ENCODE measurements at places on chromosomes 7 and 10. TPM values are rescaled to one million over a fixed set of nuclear protein-coding genes. Genes with fewer than 3 reads are reported as not detected.

DNA sequence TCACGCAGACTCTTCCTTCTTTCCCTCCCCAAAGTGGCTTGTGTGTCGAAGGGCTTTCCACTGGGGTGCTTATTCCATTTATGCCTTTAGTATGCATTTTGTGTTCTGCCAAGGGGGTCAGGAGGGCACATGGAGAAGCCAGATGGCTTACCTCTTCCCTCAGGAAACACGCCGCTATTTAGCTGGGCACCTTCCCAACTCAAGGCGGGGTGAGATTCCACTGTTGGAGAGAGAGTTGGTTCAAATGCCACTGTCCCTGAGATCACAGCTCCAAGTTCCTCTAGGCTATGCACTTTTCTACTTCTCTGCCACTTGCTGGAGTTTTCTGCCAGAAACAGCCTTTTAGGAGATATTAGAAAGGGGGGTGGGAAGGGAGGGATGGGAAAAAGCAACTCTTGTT lies 1091.8 kb downstream of the LRMDA start:
- DNase-seq: peak; percentile 78

GRCh38 chr10:118290471-118290995 lies 51.6 kb downstream of the FAM204A start:
- no peak for DNase-seq

DNA sequence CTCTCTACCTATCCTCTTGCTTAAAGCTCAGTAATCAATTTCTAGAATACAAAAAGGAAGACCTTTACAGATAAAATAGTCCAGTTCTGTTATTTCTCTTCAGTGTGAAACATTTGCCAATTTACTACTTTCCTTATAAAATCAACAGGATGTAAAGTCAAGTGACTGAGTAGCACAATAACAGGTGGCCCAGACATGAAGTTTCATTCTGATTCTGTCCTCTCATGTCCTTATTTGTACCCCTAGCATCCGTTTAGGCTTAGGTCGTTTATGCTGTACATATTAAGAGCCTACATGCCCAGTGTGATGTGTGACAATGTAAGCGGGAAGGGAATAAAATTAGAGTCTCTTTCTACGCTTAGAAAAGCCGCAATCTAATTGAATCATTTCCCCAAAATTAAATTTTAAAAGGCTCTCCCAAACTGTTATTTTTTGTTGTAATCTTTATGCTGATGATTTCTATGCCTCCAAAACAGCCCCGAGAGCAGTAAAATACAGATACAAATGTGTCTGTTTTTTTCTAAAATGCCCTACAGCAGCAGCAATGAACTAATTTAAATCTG lies 29.1 kb downstream of the EPC1 start:
- no peak for DNase-seq

DNA sequence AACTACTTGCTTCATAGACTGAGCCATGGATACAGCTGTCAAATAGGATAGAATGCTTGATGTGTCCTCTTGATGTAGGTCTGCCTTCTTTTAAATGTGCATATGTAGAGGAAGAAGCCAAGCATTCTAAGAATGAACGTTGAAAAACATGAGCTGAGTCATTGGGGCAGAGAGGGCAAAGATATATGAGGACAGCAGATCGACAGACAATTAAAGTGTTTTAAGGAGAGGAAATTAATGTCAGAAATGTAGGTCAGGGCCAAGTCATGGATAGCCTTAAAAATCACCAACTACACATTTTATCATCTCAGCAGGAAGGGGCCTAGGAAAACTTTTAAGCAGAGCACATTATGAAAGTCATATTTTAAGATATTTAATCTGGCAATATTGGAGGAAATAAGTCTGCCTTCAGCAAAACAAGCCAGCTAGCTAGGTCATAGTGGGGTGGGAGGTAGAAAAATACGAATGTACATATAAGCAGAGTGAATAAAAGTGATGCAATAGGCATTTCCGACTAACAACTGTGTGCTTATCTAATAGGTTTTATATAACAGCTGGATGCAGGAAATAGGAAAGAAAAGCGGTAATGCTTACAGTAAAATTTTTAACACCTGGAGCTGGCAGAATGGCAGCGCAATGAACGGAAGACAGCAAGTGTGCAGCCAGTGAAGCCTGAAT lies 638.3 kb upstream of the TPK1 start:
- no peak for DNase-seq

DNA sequence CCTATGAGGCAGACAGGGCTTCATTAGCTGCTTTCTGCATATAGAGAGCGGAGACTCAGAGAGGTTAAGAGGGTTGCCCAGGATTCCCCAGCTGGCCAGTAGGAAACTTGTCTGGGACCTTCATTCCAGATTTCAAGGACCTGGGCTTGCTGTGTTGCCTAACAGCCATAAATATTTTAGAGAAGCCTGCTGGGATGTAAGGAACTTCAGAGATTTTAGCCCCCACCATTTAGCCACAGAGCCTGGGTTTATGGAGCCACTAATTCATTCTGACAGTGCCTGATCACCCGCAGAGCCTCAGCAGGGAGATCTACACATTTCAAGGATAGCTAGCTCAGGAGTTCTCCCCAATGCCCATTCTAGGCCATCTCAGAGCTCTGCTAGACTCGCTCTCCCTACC lies 56.6 kb upstream of the TRUB1 start:
- DNase-seq: no peak

The TMEM243 gene
- total RNA-seq: 26.9 TPM

- DNase-seq: peak; percentile 83
These were observed 627 bp upstream of the FLNC start for GRCh38 chr7:128829391-128830166.

DNA sequence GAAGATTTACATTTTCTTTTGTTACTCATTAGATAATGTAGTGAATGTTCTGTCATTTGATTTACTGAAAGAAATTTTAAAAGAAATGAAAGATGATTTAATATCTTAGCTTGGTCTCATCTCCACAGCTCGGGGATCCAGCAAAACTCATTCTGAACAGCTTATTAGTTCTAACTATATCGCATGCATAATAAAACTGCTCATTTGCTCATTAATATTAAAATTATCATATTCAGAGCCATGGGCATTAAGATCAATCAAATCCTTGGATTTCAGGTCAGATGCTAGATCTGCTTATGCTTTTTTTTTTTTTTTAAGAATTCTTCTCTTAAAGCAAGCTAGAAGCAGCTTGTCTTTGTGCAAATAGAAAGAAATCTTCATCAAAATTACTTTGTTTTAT lies 246.1 kb downstream of the FOXP2 start:
- DNase-seq: no peak

The ZNF248 gene
- 44.2 TPM for total RNA-seq

DNA sequence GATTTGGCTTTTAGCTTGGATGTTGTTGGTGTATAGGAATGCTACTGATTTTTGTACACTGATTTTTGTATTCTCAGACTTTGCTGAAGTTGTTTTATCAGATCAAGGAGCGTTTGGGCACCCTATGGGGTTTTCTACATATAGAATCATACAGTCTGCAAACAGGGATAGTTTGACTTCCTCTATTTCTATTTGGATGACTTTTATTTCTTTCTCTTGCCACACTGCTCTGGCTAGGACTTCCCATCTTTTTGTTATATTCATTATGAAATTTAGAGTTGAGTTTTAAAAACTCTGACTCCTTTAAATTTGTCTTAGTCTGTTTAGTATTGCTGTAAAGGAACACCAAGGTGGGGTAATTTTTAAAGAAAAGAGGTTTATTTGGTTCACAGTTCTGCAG lies 4.7 kb downstream of the ZNF786 start:
- no peak for DNase-seq

GRCh38 chr10:13047529-13048206 lies 46.2 kb upstream of the CCDC3 start:
- no peak for DNase-seq

The CALML5 gene
- total RNA-seq: not detected

DNA sequence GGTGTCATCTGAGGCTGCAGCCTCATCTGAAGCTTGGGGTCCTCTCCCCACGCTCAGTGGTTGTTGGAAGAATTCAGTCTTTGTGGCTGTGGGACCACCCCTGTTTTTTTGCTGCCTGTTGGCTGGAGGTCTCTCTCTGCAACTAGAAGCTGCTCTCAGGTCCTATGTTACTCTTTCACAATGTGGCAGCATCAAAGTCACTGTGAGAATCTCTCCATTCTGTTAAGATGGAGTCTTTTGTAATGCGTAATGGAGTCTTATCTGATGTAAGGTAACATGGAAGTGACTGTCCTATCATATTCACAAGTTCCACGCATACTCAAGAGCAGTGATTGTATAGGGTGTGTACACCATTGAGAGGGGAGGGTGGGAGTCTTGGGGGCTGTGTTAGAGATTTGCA lies 24.9 kb downstream of the TSPAN13 start:
- no peak for DNase-seq

The SPDYE16 gene
- not detected for total RNA-seq

DNA sequence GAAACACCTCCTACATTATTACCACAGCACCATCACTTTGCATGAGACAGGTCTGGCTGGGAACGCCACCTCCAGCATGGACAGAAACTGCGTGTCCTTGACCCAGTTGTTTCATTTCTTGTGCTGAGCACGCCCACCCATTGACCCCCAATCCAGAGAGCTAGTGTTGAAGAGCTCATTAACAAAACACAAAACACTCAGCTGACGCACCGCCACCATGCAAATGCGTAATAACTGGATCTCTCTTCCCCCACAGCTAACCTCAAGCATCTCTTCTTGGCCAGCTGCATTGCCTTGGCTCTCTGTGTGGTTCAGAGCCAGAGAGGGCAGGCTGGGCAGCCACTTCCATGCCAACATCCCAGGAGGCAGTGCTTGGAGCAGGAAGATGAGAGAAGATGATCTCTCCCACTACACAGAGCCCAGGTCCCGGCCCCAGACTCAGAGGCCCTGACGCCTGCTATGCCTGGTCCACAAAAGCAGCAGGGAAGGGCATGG lies 173.5 kb downstream of the PLXNA4 start:
- DNase-seq: peak; percentile 91

The SLC18A3 gene
- 0.16 TPM for total RNA-seq

The LBX1 gene
- total RNA-seq: not detected

GRCh38 chr7:8109196-8110022 lies 140.8 kb downstream of the GLCCI1 start:
- DNase-seq: no peak

GRCh38 chr10:88138319-88138848 lies 275.0 kb downstream of the PTEN start:
- DNase-seq: no peak

The NAT16 gene
- not detected for total RNA-seq

DNA sequence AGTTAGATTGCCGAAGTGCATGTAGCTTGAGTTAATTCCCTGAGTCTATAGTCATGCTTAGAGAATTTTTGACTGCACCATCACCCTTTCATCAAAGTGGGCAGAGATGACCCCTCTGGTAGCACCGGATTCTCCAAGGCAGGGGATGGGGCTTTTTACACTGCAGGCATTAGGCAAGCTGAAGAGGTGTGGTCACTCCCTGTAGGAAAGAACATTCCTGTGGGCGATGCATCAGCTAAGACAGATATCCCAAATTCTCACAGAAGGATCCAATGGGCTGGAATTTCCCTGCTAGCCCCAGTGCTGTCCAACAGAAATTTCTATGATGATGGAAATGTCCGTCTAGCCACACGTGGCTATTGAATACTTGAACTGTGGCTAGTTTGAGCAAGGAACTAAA lies 118.2 kb downstream of the ADAM12 start:
- no peak for DNase-seq

The AKR1C4 gene
- total RNA-seq: not detected

DNA sequence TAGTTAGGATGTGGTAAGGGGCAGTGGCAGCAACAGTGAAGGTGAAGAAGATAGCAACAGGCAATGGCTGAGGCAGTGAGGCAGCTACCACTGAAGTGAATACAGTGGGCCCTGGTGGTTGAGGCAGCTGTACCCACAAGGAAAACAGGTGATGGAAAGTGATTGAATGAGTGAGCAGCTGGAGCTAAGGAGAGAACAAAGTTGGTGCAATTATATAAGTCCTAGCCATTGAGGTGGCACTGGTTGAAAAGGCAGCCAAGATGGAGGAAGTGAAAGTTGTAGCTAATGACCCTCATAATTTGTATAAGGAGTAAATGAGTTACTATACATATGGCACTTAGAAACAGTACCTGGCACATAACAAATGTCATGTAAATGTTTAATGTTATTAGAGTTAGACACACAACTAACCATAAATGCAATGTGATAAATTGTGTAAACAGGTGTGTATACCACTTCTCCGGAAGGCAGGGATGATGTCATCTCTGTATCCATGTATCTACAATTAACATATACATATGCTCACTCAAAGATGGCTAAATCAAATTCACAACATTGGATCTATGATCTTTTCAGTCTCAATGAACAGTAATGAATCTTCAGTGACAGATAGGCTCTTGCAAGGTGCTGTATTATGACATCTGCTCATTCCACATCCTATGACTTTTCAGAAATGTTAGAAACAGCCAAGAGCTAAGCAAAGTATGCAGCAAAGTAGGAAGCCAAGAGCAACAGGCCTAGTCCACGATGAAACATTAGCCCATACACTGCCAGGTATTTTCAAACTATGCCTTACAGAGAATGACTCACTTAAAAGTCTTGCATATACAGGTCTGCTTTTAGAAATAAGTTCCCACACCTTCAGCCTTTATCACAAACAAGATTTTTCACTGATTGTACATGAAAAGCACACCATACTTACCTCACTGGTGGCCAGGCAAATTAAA lies 10.7 kb downstream of the XPNPEP1 start:
- no peak for DNase-seq

The SPACDR gene
- total RNA-seq: not detected

DNA sequence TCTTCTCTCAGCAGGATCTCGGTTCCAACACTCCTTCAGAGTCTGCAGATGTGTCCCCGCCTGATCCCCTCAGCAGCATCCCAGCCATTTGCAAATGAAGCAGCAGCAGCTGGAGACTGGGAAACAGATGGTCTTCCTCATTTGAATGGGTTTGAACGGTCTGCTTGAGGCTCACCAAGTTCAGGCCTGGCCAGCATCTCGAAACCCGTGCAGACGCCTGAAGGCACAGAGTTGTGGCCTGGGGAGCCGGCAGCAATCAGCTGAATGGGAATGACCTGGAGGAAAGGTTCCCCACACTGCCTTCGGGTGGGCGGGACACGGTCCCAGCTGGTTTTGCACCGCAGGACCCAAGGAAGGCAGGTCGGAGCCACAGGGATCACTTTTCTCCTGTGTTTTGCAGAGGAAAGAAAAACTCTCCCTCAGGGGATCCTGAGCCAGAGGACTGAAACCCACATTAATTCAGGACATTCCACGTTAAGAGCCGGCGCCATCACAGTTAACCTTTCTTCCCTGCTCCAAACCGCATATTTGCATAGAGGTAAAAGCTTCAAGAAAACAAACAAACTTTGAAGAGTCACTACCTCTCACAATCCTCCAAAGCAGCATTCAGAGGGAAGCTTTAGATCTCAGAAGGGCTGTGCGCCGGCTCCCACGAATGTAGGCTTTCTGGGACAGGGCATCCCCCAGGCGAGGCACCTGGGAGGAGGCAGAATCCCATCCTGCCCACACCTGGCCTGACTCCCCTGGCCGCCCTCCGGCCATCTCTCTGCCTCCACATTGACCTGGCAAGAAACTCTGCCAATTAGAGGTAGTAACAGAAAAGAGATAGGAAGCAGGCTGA lies 17.7 kb downstream of the FGFR2 start:
- no peak for DNase-seq

DNA sequence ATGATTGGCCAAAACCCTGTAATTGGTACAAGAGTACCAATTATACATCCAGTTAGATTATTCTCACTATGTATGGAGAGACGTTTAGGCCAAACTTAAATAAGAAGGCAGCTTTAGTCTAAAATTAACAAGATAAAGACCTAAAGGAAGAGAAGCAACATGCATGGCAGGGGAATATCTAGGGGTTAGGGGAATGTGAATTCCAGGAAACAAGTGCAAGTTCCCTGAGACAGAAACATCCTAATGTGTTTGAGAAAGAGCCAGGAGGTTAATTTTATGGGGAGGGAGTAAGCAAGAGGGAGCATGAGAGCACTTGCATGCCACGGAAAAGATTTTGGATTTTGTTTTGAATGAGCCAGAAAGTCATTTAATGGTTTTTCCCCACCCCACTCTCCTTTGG lies 39.6 kb upstream of the CCDC6 start:
- no peak for DNase-seq

The CYP2W1 gene
- 0.83 TPM for total RNA-seq

Data from sigmoid colon (tissue), 7 donors.